ENCODE measurements at places on chromosomes 2 and 18.

GRCh38 chr18:57002627-57003026 is 144.3 kb upstream of the BOD1L2 start:
- no peak for DNase-seq

GRCh38 chr2:232042911-232043574 is 81.5 kb downstream of the DIS3L2 start:
- DNase-seq, result no peak

DNA sequence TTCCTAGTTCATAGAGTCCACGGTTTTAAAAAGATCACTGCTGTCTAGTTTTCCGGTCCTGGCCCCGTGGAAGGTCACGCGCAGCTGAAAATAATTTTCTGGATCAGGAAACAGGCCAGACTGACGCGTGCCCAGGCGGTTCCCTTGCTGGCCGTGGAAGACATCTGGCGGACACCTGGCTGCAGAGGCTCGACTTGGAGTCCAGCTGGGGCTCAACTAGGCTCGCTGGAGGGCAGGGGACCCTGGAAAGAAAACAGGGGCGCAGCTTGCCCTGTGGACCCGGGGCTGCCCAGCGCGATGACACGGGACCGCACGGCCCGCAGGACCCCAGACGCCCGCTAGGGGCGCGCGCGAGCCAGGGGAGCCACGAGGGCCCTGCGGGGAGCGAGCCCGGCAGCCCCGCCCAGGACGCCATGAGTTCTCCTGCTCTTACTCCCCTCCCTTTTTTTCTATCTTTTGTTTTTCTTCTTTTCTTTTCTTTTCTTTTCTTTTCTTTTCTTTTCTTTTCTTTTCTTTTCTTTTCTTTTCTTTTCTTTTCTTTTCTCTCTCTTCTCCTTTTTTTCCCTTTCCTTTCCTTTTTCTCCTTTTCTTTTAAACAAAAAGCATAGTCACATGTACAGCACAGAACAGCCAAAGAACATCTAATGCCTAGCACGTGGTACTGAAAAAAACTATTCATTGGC is 43.2 kb upstream of the UBE2F start:
- peak; percentile 74 for DNase-seq

GRCh38 chr2:129611471-129611870 is 368.0 kb upstream of the RAB6C start:
- no peak for DNase-seq

Measured in progenitor cell of endocrine pancreas (in vitro differentiated cells).